ENCODE measurements at places on chromosomes 5 and 9. TPM values are rescaled to one million over a fixed set of nuclear protein-coding genes. Genes with fewer than 3 reads are reported as not detected.

The LEAP2 gene
- 2.4 TPM for total RNA-seq

The GLRA1 gene
- not detected for total RNA-seq

The ACO1 gene
- total RNA-seq = 44.5 TPM

The ADAMTS12 gene
- total RNA-seq = 11.5 TPM

The AQP7 gene
- 0.23 TPM for total RNA-seq

The BTNL3 gene
- not detected for total RNA-seq

The IQGAP2 gene
- 64.4 TPM for total RNA-seq

The ANKRA2 gene
- total RNA-seq = 14.5 TPM

The TAF11L13 gene
- not detected for total RNA-seq

The GRXCR2 gene
- total RNA-seq = not detected

The TAF11L10 gene
- not detected for total RNA-seq

The NR4A3 gene
- 0.46 TPM for total RNA-seq

The PCDHB9 gene
- total RNA-seq = 2.3 TPM

The GPR21 gene
- total RNA-seq = not detected

The CLTB gene
- total RNA-seq = 33.8 TPM

The CDX1 gene
- 0.09 TPM for total RNA-seq

The RNF20 gene
- total RNA-seq = 51.8 TPM

The SIT1 gene
- total RNA-seq = 7.2 TPM

The ADCY2 gene
- total RNA-seq = 165 TPM

The ITGA2 gene
- 5.5 TPM for total RNA-seq

The SLU7 gene
- total RNA-seq = 28.7 TPM

The ZNF618 gene
- total RNA-seq = 22.0 TPM

The PCDHGA9 gene
- total RNA-seq = 2.3 TPM

The PDLIM7 gene
- total RNA-seq = 124 TPM

The NR5A1 gene
- total RNA-seq = 0.39 TPM

The TRIM36 gene
- 20.0 TPM for total RNA-seq

The SPINK4 gene
- total RNA-seq = not detected

The EGFLAM gene
- 1.1 TPM for total RNA-seq

The FOXD4L6 gene
- not detected for total RNA-seq

The PCDHB7 gene
- total RNA-seq = 0.23 TPM

The FAM114A2 gene
- total RNA-seq = 12.2 TPM

The FGF10 gene
- 0.32 TPM for total RNA-seq

The HRCT1 gene
- total RNA-seq = not detected

The F2RL1 gene
- 38.9 TPM for total RNA-seq

The BRINP1 gene
- 18.4 TPM for total RNA-seq

The SPATA31C1 gene
- not detected for total RNA-seq

The NUTM2G gene
- total RNA-seq = 0.27 TPM

The SERF1A gene
- 16.5 TPM for total RNA-seq

The KIF20A gene
- 66.9 TPM for total RNA-seq

The HSPB3 gene
- not detected for total RNA-seq

The PRLR gene
- 1.9 TPM for total RNA-seq

The PCDHA9 gene
- 1.4 TPM for total RNA-seq

The ROR2 gene
- 19.8 TPM for total RNA-seq

The GMCL2 gene
- not detected for total RNA-seq

The GPSM1 gene
- 16.2 TPM for total RNA-seq

The ADAM19 gene
- total RNA-seq = 19.2 TPM

The EGR1 gene
- total RNA-seq = 28.5 TPM

The SYK gene
- 7.4 TPM for total RNA-seq

The PITX1 gene
- 0.07 TPM for total RNA-seq
